ENCODE measurements at places on chromosomes 11 and 22.

- DNase-seq, result no peak
These were observed 14.1 kb downstream of the LPXN start for GRCh38 chr11:58561394-58562098.

GRCh38 chr22:49671331-49672013 lies 156.2 kb downstream of the BRD1 start:
- no peak for DNase-seq

GRCh38 chr11:93740730-93741093 lies 583 bp downstream of the TAF1D start:
- DNase-seq, result peak; percentile 76

DNA sequence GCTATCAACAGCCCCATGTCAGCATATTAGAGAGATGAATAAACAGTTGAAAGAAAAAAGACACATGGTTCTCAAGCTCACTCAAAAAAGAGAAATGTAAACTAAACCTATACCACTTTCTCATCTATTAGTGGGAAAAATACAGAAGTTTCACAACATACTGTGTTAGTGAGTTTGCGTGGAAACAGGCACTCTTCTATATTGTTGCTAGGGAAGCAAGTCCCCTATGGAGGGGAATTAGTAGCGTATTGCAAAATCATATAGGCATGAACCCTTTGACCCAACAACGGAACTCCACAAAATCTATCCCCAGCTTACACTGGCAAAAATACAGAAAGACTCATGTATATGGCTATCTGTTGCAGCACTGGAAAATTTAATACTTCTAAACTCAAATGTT lies 14.2 kb upstream of the RFPL2 start:
- DNase-seq, result no peak

DNA sequence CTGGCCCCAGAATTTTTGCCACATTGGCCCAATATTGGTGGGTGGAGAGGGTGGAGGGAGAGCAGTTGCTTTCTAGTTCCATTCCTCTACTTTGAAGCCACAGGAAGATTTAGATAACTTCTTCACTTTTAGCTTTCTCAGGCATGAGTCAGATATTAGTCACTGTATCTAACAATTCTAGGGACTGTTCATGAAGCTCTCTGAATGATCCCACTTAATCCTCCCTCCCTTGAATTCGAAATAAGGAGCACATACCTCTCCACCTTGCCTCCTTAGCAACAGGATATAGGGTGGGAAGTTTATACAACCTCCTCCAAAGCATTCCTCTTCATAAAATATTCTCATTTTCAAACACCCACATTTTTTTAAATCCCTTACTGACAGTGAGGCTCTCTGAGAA lies 13.5 kb downstream of the FSHB start:
- no peak for DNase-seq

DNA sequence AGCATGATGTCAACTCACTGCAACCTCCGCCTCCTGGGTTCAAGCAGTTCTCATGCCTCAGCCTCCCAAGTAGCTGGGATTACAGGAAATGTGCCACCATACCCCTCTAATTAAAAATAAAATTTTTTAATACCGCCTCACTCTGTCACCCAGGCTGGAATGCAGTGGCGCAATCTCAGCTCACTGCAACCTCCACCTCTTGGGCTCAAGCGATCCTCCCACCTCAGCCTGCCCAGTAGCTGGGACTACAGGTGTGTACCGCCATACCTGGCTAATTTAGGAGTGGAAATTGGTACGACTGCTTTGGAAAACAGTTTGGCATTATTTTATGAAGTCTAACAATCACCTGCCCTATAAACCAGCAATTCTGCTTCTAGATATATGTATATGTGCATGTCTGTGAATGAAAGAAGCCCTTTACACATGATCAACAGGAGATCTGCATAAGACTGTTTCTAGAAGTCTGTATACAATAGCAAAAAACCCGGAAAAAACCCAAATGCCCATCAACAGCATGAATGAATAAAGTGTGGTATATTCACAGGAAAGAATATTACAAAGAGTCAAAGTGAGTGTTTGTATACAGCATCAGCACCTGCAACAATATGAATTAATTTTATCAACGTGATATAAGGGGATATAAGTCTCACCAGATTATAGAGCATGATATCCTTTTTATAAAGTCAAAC lies 16.0 kb downstream of the SLC35F2 start:
- DNase-seq, result no peak

- DNase-seq, result no peak
These were observed 61.0 kb downstream of the APIP start for GRCh38 chr11:34855021-34855753.

DNA sequence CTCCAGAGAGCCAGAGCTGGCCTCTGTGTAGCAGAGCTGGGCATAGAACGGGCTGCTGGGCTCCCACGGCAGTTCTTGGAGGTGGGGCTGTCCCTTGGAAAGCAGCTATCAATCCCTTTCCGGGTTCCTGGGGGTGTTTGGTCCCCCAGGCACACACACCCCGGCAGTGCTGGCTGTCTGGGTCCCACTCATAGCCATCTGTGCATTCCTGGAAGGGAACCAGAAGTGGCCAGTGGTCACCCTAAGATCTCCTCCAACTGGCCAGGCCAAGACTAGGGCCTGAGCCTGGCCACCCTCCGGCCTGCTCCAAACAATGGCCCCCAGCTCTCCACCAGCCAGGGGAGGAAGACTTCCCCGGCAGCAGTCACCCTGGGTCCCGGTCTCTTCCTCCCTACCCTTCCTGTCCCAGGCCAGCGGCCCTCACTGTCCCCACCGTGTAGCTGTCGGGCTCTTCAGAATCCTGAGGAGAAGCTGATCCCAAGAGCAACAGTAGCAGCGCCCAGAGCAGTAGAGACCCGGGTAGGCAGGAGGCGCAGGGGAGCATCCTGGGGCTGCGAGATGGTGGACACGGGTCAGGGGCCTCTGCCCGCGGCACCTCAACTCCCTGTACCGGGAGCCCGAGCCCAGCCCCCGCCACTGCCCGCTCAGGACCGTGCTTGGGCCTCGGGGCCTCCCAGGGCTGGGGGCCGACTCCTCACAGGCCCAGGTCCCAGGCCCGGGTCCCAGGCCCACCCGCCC lies 620 bp downstream of the EFEMP2 start:
- DNase-seq, result no peak

DNA sequence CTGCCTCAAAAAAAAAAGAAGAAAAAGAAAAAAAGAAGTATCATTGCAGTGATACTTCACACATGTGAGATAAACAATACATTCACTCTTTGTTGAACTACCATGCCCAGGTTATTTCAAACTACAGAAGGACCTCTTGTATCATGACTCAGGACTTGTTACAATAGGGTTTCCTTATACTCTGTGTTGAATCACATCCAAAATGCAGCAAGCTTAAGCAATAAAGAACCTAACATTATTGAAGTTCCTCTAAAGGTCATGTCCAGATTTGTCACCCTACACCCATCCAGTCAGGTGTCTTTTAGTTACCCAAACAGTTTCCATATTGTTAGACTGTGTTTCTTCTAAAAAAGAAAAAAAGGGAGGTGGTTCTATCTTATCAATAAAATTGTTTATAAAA lies 26.9 kb upstream of the ALKBH3 start:
- no peak for DNase-seq

DNA sequence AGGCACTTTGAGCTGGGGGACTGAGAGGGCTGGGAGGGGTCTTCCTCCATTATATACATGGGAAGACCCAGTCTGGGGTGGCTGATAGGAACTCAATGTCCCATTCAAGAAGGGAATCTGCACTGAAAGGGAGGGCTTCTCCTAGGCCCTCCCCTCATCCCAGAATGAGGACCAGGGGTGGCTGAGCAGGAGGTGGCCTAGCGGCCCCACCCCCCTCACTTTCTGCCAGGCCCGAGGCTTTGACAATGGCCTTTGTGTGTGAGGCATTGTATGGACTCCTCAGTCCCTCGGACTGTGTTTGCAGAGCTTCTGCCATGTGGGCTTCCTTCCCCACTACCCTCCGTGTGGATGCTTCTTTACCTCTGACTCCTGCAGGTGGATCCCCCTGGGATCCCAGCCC lies 65.7 kb downstream of the NECTIN1 start:
- DNase-seq, result no peak

- no peak for DNase-seq
These were observed 155.7 kb downstream of the TBC1D22A start for GRCh38 chr22:46918197-46918596.

DNA sequence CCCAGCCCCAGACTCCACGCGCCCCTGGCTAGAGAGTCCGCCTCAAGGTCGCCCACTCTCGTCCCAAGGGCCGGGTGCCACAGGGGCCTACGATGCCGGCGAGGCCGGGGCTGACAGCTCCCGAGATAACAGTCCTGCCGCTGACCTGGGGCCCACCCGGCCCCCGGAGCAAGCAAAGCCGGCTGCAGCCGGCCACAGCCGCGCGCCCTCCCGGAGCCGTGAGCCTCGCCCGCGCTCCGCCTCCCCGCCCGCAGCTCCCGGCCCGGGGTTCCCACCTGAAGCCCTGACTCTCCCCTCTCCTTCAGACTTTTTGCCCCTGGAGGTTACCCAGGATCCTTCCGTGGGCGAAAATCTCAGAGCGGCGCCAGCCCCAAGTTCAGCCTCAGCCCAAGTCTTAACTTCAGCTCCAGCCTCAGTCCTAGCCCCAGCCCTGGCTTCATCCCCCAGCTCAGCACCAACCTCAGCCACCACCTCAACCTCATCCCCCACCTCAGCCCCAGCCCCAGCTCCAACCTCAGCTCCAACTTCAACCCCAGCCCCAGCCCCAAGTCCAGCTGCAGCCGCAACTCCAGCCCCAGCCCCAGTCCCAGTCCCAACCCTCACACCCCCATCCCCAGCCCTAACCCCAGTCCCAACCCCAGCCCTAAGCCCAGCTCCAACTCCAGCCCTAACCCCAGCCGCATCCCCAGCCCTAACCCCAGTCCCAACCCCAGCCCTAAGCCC lies 1.7 kb downstream of the KLHDC7B start:
- DNase-seq, result no peak

GRCh38 chr22:40399621-40400020 lies 29.2 kb downstream of the SGSM3 start:
- DNase-seq, result no peak

- no peak for DNase-seq
These were observed 361.5 kb downstream of the TBC1D22A start for GRCh38 chr22:47123827-47124442.

GRCh38 chr11:134145715-134146114 lies 76.8 kb downstream of the JAM3 start:
- DNase-seq, result no peak

DNA sequence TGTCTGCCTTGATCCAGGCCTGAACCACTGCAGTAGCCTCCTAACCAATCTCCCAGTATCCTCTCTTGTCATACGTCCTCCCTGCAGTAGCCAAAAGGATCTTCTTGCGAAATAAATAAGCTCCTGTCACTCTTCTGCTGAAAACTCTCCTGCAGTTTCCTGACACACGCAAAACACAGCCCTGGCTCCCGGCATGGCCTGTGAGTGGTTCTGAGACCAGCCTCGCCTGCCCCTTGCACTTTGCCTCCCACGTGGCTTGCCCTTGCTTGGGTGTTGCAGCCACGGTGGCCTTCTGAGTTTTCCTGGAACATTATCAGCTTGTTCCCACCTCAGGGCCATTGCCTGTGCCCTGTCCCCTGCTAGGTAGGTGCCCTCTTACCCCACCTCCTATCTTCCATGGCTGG lies 7.2 kb downstream of the ZC3H7B start:
- DNase-seq, result no peak

DNA sequence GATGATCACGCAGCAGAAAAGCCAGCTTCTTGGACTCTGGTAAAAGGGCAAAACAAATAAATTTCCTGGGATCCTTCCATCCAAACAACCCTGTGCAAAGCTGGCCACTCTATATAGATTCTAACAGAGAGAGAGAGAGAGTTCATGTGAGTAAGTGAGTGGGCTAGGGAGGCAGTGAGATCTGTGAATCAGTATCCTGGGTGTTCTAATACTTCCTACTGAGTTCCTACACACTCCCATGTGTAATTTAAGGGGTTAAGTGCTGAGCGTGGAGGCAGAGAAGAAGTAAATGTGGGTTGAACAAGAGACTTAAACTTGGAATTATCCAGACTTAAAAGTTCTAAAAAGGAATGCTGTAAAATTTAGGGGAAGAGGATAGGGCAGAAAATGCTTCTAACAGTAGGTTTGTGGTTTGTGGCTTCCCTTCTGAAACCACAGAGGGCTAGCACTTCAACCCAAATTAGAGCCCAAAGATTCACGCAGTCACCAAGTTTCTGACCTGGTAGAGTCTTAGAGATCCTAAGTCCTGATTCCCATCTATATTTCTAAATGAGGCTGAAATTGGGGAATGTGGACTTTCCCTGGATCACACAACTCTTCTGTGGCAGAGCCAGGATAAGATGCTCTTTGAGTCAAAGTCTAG lies 413.9 kb downstream of the TENM4 start:
- no peak for DNase-seq

DNA sequence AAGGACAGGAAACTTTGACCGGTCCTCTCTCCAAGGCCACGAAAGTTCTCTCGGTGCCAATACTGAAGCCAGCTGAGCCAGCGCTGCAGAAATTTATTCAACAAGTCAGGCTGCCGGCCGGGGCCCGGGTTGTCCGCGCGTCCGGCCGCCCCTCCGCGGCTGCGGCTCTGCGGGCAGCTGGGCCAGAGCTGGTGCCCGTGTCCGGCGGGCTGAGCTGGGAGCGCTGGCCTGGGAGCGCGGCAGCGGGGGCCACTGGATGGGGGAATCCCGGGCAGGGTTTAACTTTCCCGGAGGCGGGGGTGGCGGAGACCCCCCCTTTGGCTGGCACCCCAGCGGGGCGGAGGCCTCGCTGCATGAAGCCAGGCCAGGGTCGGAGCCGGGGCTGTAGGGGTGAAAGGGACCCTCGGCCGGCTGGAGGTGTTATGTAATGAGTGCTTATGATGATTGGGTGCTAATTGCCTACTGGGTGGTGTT lies 12.3 kb upstream of the CACNA1I start:
- peak; percentile 26 for DNase-seq

DNA sequence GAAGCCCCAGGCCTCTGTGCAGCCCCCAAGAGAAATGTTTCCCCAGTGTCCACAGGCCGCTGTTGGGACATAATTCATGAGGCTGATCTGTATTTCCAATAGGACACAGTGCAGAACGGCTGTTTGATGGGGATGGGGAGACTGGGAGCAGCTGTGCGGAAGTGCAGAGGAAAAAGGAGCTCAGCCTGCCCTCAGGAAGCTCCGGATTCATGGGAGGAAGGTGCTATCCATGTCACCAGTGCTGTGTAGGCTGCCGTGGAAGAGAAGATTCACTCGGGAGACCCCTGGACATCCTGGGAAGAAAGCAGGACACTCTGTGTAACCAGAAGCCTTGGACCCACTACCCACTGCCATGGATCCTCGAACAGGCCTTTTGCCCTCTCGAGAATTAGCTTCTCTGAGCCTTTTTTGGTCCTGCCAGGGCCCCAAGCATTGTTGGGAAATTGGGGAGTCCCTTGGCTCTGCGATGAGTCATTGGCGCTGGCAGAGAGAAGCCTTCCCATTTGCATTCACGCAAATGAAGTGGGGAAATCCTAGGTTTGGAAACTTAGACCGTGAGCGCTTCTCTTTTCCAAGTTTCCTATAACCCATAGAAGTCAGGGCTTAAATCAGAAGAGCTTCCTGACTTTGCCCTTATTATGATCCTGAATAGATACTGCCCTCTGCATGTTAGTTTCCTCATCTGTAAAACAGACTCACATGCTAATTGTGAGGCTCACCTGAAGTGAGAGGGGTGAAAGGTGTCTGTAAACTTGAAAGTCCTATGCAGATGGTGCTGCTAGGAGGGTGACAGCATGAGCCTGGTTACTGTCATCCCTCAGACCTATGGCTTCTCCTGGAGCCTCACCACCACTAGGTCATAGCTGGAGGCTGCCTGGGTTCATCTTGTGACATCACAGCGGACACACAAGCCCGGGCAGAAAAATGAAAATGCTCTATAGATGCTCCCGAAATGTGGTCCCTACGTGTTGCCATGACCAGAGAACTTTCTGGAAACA lies 229.2 kb upstream of the B3GAT1 start:
- DNase-seq, result no peak

GRCh38 chr11:20474882-20475517 lies 87.5 kb downstream of the PRMT3 start:
- no peak for DNase-seq
